ENCODE measurements at places on chromosomes 16 and 17.

DNA sequence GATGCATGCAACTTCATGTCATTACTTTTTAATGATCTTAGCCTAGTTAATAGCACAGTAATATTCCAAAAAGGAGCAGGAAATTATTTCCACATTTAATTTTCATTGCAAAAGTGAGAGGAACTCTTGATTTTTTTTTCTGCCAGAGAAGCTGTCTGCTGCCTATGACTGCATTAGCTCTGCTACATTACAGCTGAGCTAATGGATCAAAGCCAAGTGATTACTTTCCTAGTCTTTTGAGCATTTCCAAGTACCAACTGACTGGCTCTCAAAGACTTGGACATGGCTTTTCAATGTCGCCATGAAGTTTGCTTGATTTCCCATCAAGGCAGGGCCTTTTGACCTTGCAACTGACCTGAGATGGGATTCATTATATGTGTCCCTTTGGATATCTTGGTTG, 356.6 kb upstream of the XYLT1 start:
- no peak for DNase-seq

DNA sequence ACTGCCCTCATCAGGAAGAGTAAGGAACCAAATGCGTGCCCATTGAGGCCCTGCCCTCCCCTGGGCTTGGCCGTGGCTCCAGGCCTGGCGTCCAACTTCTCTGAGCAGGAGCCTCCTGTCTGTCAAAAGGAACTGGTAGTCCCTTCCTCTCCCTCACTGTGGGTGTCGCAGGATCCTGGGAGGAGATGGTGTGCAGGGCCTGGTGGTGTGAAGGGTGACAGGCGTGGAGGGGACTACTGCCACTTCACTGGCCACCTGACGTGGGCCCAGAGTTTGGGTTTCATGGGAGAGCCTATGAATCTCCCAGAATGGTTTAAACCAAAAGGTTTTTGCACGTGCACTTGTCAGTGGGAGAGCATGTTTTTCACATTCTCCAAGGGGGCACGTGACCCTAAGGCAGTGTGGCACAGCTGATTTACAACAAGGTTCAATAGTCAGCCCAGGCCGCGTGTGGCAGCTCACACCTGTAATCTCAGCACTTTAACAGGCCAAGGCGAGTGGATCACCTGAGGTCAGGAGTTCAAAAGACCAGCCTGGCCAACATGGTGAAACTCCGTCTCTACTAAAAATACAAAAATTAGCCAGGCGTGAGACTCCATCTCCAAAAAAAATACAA, 12.5 kb downstream of the ARL2BP start:
- DNase-seq: no peak

- DNase-seq: no peak
Measured at GRCh38 chr16:85927371-85927770, 28.4 kb downstream of the IRF8 start.

DNA sequence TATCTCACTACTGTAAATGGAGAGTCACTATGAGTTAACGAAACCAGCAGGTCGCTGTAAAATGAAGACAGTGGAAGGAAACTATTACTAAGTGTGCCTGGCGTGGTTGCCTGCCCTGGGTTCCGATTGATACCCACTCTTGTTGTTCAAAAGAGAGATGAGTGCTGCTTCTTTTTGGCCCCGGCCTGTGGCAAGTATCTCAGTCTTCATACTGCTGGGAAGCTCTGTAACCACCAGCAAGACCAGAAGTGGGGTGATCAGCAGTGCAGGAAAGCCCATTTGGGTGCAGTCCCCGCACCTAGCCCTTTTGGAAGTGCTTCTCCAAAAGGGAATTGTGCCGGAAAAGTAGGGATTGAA, 104.5 kb downstream of the SNX29 start:
- DNase-seq: no peak

DNA sequence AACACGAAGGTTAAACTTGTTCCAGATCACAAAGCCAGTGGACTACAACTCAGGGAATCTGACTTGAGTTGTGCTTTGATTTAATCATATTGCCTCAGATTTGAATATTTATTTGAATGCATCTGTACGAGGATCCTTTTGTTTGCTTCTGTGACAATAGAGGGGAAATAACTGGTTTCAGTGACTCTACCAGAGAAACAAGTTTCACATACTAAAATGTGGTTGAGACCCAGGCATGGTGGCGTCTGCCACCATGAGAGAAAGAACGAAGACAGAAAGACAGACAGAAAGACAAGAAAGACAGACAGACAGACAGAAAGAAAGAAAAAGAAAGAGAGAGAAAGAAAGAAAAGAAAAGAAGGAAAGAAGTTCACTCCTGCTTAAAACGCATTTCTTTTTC, 24.0 kb downstream of the YWHAE start:
- DNase-seq: no peak

DNA sequence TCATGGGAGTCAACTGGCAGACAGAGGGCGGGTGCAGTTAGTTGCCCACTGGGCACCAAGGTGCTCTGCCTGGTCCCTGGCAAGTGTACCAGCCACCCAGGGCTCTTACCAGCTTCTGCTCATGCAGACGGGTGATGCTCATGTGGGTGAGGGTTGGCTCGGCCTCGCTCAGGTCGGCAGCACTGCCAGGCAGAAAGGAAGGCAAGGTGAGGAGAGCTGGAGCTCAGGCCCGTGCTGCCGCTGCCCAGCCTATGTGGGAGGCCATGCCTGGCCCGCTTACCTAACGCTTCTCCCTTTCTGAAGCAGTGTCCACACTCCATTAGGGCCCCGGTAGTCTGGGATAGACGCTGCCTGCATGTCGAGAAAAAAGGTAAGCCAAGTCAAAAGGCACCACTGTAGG, 2.6 kb downstream of the SIRT7 start:
- DNase-seq: no peak

DNA sequence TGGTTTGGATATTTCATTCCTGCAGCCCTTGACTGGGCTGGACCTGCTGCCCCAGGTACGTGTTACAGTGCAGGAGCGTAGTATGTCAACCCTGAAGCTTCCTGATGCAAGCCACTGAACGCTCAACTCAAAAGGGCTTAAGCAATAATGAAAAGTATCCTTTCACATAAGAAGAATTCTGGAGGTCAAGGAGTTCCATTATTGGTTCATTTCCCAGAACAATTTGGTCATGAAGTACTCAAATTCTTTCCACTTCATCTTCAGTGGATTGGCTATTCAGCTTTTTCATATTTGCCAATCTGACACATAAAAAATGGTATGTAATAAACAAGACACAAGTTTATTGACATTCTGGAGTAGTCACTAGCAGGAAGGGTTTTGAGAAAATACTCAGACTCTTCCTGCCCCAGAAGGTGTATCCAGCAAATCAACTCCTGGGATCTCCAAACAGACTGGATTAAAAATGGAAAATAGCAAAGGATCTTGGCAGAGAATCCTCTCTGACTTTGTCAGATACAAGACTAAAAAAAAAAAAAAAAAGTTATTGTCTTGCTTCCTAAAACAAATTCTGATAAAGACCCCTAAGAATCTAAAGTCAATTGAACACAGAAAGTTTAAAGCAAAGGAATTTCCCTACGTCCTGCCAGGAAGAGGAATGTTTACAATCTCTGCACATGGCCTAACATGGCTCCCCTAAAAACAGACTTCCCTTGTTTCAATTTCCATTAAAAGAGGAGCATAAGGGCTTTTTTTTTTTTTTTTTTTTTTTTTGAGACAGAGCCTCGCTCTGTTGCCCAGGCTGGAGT, 37.5 kb upstream of the WSB1 start:
- DNase-seq: no peak

DNA sequence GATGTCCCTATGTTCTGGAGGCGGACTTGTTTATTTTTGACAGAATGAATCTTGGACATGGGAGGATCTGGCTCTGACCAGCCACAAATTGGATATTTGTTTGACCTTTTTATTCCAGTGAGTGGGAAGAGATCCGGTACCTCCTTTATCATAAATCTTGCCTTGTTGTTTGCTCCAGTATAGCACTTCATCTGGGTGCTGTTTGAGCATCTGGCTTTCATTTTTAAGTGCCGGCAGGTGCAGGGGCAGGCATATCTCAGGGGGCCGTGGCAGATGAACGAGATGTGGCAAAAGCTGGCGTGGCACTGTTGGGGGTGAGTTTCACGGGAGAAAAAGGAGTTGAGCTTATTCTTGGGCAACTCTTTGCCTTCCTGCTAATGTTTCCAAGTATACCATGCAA, 37.8 kb downstream of the MSI2 start:
- no peak for DNase-seq

GRCh38 chr17:49349541-49349940, 12.5 kb downstream of the ZNF652 start:
- no peak for DNase-seq

DNA sequence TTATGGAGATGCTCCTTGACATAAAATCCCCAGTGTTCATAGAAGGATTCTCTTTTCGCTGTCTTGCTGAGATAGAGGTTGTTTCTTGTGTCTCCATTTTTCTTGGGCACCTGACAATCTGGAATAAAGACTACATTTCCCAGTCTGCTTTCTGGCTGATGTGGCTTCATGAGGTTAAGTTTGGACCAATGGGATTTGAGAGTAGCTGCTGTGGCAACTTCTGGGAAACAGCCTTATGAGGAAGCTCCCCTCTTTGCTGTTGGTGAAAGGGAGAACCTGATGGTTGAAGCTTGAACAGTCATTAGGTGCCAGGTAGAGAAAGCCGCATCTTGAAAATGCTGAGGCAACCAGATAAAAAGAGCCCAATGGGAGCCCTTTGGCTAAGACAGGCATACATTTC, 24.4 kb downstream of the HS3ST4 start:
- no peak for DNase-seq

DNA sequence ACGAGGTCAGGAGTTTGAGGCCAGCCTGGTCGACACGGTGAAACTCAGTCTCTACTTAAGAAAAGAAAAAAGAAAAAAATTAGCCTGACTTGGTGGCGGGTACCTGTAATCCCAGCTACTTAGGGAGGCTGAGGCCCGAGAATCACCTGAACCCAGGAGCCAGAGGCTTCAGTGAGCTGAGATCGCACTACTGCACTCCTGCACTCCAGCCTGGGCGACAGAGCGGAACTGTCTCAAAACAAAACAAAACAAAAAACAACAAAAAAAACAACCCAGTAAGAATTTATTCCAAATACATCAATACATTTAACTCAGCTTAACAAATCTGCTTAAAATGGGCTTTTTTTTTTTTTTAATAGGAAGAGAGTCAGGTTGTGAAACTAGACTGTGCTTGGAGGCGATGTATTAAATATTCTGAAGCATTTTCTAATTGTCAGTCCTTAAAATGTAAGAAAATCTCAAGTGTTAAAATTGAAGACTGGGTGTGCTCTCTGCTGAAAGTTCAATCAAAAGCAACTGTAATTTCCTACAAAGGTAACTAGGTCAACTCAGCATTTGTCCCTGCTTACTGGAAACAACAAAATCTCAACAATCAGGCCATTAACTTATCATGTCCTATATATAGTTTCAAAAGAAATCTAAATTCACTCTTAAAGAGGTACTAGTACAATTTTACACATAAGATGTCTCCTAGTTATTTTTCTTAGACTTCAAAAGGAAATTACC, 23.2 kb downstream of the KANSL1 start:
- no peak for DNase-seq

GRCh38 chr17:28511858-28512461, 5.8 kb downstream of the FOXN1 start:
- no peak for DNase-seq

GRCh38 chr16:31364421-31364820, 9.4 kb downstream of the ITGAX start:
- no peak for DNase-seq

- DNase-seq: no peak
Measured at GRCh38 chr16:27687605-27688004, 137.7 kb downstream of the KATNIP start.

GRCh38 chr17:74212209-74212912, 1.0 kb upstream of the TTYH2 start:
- peak; percentile 22 for DNase-seq

- DNase-seq: no peak
Measured at GRCh38 chr16:3478242-3478925, 16.9 kb downstream of the C16orf90 start.

- no peak for DNase-seq
Measured at GRCh38 chr16:9817586-9817985, 364.6 kb downstream of the GRIN2A start.

GRCh38 chr17:27631897-27632725, 1.1 kb downstream of the LGALS9 start:
- no peak for DNase-seq

DNA sequence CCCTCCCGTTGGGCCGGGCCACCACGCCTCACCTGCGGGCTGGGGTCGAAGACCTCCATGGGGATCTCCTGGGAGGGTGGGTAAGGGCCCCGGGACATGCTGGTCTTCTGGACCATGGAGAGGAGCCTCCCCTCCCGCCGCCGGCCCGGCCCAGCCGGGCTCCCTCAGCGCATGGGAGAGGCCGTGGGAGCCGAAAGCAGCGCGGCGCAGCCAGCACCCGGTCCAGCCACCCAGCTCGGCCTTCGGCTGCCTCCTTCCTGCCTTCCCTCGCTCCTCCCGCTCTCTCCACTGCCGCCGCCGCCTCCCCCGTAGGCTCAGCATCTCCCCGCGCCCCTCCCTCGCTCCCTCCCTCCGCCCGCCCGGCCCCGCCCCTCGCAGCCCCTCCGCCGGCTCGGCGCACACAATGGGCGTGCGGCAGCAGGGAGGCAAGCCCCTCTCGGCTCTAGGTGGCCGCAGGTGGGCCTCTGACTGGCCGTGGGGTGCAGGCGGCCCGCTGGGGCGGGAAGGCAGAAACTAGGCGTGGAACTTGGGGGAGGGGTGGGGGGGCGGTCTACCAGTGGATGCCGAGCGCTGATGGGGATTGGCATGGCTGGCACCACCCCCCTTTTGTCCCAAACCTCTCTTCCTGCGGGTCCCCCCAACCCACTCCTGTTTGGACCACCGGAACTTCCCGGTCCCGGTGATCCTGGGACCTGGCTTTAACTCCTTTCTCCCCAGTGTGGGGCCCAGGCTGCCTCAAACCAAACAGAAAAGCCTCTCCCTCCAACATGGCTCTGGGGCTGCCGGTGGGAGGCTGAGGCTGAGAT, at the start of gene CACNB1:
TSS of gene CACNB1 (minus strand) at position 290 of the 806 bp plus-strand sequence. CDS start at position 116, 174 bp downstream.
- peak; percentile 79 for DNase-seq

DNA sequence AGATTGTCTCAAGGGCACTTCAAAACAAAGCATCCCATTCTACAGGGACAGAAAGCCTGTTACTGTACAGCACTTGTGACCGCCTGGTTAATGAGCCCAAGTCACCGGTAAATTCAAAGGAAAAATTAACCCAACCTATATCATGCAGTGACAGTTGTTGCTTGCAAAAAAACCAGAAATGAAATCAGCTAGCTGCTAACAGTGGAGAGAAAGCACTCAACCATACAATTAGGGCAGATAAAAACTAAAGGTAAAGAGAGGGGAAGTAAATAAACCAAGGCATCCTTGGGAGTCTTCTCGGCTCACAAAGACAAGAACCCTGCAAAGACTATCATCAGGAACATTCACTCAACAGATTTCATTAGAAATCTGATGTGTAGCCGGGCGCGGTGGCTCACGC, 5.9 kb downstream of the RETREG3 start:
- no peak for DNase-seq

Measured in kidney tubule cell (primary cell).